Hepatocyte (in vitro differentiated cells): ENCODE measurements at places on chromosomes 5 and 9. TPM values are rescaled to one million over a fixed set of nuclear protein-coding genes. Genes with fewer than 3 reads are reported as not detected.

DNA sequence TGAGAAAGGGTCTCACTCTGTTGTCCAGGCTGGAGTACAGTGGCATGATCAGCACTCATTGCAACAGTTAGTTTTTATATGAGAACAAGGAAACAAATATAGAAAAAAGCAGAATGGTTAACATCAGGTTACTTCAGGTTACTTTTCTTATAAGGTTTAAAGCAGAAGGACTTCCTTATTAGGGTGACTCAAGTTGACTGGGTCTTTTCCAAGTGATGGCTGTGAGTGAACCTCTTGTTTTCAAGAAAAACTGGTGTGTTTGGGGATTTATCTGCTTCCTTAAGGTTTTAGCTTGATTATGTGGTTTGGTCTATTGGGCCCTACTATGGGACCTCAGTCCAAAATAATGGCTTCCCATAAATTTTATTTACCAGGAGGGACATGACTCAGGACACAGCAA, 99.2 kb downstream of the ARRDC3 start:
- DNase-seq = no peak

- no peak for DNase-seq
Measured at GRCh38 chr5:38013107-38013506, 173.3 kb upstream of the GDNF start.

- DNase-seq = no peak
Measured at GRCh38 chr9:137128862-137129455, 10.0 kb upstream of the GRIN1 start.

- peak; percentile 11 for DNase-seq
Measured at GRCh38 chr5:41790038-41790776, 80.0 kb downstream of the OXCT1 start.

- no peak for DNase-seq
Measured at GRCh38 chr9:6714176-6714575, 43.6 kb upstream of the KDM4C start.

- DNase-seq = no peak
Measured at GRCh38 chr5:168642019-168642418, 62.9 kb upstream of the PANK3 start.

- DNase-seq = no peak
Measured at GRCh38 chr9:120212853-120213200, 367.1 kb downstream of the CDK5RAP2 start.

DNA sequence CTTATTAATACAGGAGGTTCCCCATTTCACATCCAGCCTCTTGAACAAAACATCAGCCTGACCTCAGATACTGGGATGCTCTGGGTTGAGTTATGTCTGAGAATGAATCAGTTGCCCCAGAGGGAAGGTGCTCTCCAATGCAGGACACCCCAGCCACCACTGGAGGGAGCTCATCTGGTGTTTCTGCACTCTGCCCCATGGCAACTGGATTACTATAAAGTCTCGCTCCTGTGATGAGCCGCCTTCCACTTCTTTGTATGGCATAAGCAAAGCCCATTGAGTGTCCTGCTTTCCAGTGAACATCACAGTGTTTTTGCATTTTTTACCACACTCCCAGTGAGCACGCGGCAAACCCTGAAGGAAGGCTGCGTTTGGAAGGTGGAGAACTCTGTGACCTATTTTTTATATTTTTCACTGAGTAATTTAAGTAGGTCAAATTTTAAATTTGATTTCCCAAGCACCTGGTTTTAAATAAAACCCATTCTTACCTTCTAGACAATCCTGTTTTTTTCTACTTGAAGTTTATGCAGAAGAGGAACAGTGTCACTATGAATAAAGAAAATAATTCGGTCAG, 176.9 kb upstream of the WWC1 start:
- DNase-seq = peak; percentile 77

DNA sequence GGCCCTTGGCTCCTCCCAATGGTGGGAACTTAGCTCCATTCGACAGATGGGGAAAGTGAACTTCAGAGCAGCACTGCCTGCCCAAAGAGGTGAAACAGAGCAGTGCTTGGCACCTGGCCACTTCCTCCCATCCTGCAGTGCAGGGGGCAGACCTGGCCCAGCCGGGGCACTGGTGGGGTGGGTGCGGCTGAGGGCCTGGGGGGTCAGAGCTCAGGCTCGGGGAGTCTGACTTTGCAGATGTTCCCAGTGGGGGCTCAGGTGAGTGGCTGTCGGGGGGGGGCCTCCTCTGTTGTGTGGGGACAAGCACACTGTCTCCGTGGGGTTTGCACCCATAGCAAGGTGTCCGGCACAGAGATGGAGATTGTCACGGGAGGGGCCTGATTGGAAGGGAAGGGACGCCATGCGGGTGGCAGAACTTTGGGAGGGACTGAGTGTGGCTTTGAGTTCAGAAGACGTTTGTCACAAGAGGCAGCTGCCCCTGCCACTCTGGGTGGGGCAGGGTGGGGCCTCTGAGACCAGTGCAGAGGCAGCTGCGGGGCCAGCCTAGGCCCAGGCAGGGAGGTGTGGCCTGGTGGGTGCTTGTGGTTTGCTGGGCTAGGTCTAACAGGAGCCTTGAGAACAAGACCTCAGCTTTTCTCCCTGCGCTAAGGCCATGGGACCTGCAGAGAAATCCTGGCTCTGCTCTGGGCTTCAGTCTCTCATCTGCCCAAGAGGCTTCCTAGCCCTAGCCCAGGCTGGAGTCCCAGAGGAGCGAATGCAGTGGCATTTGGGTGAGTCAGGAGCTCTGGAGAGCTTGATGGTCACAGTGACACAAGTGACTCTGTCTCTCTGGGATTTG, 2.5 kb downstream of the MYMK start:
- no peak for DNase-seq

The SPINK4 gene
- not detected in 2 replicates for total RNA-seq
